Posterior vena cava (tissue), 2 donors: ENCODE measurements at places on chromosomes 6 and 20. TPM values are rescaled to one million over a fixed set of nuclear protein-coding genes. Genes with fewer than 3 reads are reported as not detected.

DNA sequence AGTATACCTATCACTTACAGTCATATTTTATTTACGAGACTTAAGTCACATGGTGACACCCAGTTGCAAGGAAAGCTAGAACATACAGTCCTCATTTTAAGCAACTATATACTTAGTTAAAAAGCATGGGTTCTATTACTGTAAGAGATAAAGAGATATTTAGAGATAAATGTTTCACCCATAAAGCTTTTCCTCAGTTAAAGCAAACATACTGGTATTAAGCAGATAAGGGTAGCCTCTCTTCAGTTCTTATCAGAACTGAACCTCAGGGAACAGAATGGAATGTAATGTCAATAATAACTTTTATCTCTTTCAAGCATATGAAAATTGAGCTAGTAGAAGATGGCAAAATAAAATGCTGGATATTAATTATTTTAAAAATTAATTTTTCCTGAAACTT lies 9.9 kb upstream of the ASCC3 start:
- no peak for DNase-seq

DNA sequence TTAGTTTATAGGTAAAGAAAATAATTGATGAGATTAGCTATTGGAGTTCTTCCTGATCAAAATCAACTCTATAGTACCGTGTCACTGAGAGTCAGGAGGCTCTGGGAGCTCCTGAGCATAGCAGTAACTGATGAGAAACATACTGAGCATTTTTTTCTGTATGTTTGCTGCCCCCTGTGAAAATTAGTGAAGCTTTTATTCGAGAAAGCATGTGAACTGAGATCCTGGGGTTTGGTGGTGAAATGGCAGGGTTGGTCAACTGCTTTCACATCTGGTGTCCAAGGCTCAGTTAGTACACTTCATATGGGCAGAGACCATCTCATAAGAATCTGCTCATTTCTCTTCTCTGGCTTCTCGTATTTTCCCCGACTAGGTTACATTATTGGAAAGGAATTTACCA lies 4.1 kb upstream of the ABT1 start:
- no peak for DNase-seq

GRCh38 chr6:78701407-78701806 lies 165.9 kb upstream of the IRAK1BP1 start:
- no peak for DNase-seq

- DNase-seq, result peak; percentile 36
Observed at GRCh38 chr20:33853507-33853813, 42.3 kb downstream of the CHMP4B start.

- DNase-seq, result no peak
Observed at GRCh38 chr6:134307870-134308269, 10.0 kb downstream of the SGK1 start.

GRCh38 chr6:146598772-146599405 lies at the start of gene ADGB:
Gene ADGB (plus strand): TSS chr6:146598972. CDS start chr6:146599041, 69 bp downstream.
- peak; percentile 86 for DNase-seq

DNA sequence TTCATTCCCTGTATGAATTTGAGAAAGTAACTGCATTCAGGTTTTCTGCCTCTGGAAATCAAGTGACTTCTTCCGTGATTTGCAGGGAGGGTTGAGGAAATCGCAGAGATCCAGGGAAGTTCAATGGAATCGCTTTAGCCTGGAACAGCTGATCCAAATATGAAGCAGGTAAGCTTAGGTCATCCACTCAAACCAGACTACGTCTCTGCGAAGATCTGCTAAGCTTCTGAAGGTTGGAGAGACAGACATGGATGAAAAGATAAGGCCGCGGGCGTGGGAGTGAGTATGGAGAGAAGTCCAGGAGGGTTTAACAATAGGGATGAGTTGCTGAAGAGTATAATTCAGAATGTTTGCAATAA lies 34.2 kb upstream of the BTN3A2 start:
- DNase-seq, result no peak

The TGM2 gene
- 500 TPM for total RNA-seq

The PBOV1 gene
- not detected for total RNA-seq

The ARHGAP40 gene
- not detected for total RNA-seq

DNA sequence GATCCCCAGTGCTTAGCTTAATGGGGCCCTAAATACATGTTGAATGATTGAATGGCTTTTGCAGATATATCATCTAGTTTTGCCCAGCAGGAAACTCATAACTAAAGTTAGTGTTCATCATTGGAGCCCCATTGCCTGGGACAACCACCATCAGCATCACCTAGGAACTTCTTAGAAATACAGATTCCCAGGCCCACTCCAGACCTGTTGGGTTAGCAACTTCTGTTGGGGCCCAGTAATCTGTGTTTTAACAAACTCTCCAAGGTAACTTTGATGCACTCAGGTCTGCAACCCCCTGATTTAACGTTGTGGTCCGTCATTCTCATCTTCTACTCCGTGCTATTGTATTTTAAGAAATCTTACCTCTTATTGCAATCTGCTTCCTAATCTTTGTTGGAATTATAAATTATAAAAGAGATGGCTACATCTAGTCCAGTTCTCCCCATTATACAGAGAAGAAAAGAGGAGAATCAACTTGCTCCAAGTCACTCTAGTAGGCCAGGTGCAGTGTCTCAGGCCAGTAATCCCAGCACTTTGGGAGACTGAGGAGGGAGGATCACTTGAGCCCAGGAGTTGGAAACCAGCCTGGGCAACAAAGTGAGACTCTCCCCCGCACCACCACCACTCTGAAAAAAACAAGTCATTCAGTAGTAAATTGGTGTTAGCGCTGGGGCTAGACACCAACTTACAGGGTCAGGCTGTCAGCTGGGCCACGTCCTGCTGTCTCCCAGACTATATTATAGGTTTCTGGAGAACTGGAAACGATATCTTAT lies 13.7 kb downstream of the FOXP4 start:
- DNase-seq, result no peak

The TBC1D32 gene
- 5.0 TPM for total RNA-seq

DNA sequence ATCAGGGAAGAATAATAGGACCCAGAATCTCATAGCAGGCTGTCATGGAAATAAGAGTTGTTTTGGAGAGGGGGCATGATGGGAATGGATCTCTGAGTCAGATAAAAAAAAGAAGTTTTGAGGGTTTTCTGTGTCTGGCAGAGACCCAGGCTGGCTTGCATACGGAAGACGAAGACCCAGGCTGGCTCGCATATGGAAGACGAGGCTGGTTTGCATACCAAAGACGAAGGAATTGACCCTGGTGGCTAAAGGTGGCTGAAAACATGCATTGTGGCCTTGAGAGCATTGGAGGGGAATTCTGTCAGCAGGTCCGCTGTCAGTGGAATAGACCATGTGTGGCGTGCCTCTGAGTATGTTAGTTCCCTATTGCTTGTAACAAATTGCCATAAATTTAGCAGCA lies 335.1 kb downstream of the BTBD3 start:
- no peak for DNase-seq

The CCN6 gene
- not detected for total RNA-seq

The RBPJL gene
- total RNA-seq, result not detected

GRCh38 chr6:158467923-158468322 lies 92.0 kb upstream of the TMEM181 start:
- DNase-seq, result no peak

DNA sequence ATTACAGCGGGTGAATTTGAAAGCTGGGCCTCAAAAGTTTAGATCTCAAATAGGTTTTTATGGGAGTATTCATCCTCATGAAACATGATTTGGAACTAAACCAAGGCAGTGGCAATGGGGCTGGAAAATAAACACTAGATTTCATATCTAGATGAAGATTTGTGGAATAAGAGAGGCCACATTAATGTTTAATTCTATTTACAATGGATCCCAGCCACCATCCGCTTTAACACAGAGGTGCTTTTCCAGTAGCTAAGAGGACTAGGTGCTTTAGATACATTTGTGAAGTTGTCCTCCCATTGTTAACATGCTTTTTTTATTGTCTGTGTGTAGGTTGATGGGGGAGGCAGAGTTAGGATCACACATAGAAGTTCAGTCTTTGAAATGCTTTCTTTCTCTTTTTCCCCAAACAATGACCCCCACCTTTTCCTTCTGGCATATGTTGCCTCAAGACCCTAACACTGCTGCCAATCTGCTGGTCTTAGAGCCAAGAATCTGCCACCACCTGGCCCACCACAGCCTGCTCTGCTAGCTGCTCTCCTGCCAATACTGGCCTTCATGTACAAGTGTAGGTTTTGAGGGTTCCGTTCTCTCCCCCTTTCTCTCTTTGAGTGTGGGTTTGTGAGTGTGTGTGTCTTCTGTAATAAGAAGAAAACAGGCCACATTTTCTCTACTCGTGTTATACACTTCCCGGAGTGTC lies 27.8 kb upstream of the GFRAL start:
- DNase-seq, result no peak

The IRF4 gene
- 2.7 TPM for total RNA-seq
